Caudate nucleus (tissue), 63 donors: ENCODE measurements at places on chromosomes 5 and 9.

DNA sequence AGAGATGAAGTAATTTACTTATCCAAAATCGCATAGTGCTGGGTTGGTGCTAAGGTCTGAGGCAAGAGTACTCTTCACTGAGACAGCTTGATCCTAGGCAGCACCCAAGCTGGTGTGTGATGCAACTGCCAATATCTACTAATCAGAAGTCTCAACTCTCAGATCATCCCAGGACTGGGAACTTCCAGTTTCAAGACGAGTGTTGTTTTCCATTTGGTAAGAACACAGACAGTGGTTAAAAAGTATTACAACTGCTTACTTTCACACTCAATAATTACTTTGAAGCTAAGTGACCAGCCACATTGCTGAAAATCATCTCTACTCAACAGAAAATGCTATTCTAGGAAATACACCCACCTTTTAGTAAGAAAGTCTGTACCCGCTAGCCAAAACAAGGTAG lies 45.3 kb downstream of the FBXW11 start:
- no peak for DNase-seq

DNA sequence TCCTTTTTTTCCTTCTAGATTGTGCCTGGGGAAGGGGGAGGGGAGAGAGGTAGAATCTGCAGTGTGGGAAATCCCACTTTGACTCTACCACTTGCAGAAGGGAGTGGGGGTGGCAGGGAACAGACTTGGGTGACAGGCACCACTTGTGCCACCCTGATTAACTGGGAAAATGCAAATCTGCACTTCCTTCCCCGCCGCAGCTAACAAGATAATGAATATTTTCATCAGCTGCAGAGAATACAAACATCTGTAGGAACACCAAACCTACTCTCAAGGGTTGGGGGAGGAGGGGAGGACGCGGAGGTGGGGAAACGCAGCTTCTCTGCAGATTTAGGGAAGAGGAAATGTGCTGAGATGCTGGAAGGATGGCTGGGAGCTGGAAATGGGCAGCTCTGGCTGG lies 73.5 kb downstream of the TRIM32 start:
- no peak for DNase-seq

- DNase-seq, result no peak
These were observed 22.4 kb upstream of the MAP1B start for GRCh38 chr5:72084876-72085275.

DNA sequence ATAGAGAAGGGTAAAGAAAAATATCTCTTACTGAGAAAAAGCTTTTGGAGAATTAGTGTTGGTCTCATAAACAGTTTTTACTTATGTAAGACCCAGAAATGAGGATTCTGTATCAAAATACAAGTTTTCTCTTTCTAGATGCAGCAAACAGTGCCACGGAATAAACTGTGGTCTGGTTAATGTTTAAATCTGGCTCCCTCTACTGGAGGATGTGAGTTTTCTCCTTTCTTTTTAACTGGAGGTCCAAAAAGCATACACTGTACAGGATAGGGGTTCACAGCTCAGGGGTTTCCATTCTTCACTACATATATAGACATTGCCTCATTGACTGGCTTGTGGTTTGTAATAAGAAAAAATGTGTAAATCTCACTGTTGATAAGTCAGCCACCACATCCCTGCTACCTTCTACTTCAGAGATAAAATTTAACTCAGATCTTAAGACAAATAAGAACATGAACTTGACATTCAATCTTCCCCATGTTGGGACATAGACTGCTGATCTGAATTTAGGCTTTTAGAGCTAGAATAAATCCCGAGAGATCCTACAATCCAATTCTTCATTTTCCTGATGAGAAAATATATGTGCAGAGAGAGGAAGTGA lies 98.9 kb downstream of the CFAP95 start:
- DNase-seq, result no peak

DNA sequence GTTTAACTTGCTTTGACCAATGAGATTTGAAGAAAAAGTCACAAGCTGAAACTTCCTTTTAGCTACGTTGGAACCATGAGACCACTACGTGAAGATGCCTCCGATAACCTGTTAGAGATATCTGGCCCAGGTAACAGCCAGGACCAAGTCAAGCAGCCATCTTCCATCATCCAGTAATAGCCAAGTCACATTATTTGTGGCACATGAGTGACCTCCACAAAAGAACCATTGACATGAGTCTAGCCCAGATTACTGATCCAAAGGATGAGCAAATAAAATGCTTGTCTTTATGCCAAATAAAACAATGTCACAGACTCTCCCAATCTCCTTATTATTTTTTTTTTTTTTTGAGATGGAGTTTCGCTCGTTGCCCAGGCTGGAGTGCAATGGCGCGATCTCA lies 1.6 kb downstream of the DEPDC1B start:
- no peak for DNase-seq

DNA sequence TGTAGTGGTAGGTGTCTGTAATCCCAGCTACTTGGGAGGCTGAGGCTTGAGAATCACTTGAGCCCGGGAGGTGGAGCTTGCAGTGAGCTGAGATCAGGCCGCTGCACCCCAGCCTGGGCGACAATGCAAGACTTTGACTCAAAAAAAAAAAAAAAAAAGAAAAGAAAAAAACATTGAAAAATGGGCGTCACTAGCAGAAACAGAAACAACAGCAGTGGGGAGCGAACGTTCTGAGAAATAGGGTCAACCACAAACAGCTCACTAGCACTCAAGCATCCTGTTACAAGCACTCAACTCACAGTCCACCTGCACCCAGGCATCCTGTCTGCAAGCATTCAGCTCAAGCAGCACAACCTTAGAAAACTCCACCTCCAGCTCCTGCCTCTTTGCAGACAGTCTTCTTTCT lies 17.2 kb downstream of the TRIM14 start:
- DNase-seq, result no peak

DNA sequence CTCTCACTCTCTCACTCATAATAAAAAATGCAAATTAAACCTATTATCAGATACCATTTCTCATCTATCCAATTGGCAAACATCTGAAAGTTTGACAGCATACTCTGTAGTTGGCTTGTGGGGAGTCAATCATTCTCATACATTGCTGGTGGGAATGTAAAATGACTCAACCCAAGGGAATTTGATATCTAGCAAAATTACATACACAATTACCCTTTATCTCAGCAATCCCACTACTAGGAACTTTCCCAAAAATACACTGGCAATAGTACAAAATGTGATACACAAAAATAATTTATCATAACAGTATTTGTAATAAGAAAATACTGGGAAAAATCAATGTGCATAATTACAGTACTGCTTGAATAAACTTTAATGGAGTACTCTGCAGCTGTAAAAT lies 731.3 kb downstream of the DTWD2 start:
- no peak for DNase-seq

- no peak for DNase-seq
These were observed 239.9 kb downstream of the FAM114A2 start for GRCh38 chr5:153798830-153799229.

DNA sequence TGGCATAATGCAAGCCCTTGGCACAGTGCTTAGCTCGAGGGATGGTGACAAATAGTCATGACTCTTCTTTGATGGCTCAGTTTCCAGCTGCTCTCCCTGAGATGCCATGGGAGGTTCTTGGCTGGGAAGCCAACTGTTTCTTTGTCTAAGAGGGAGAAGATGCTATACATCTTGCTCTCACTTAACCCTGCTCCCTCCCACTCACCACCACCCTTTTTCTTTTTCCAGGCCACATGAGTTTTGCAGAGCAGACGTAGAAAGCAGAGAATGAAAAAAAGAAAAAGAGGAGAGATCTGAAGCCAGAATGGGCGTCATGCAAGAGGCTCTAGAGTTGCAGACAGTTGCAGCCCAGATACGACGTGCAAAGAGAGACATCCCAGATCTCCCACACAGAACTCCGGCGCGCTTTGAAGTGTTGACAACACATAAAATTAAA lies 160.5 kb downstream of the FGF18 start:
- DNase-seq, result no peak

DNA sequence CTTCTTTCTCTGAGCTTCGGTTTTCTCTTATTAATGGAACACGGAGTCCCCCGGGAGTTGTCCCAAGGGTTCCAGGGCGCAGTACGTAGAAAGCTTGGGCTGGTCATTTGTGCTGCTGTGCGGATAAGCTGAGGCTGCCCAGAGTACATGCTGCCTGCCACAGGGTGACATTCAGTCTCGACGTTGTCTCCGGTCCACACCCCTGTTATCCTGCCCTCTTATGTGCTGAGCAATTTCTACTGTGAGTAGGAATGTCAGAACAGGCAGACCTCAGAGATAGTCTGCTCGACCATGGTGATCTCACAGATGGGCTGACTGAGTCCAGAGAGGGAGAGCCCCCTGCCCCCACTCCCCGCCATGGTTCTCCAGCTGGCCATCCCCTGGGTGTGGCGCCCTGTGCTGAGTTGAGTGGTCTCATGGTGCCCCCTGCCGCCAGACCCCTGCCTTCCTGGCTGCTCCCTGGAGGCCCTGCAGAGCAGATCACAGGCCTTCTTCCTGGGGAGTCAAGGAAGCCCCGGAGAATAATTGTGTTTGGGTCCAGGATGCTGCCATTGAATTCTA lies 124.0 kb downstream of the RGS3 start:
- no peak for DNase-seq

DNA sequence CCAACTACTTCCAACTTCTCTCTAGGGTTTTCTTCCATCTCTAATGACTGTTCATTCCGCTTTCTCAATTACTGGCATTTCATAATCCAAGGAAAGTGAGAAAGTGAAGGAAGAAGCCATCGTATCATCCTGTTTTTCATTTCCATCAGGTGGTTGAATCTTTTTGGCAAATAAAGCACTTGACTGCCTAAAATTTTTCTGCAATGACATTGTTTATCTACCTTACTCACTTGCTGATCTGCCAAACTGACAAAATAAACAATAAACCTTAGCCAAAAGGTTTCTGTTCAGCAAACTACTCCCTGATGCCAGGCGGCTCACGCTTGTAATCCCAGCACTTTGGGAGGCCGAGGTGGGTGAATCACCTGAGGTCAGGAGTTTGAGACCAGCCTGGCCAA lies 18.4 kb downstream of the FNBP1 start:
- no peak for DNase-seq

DNA sequence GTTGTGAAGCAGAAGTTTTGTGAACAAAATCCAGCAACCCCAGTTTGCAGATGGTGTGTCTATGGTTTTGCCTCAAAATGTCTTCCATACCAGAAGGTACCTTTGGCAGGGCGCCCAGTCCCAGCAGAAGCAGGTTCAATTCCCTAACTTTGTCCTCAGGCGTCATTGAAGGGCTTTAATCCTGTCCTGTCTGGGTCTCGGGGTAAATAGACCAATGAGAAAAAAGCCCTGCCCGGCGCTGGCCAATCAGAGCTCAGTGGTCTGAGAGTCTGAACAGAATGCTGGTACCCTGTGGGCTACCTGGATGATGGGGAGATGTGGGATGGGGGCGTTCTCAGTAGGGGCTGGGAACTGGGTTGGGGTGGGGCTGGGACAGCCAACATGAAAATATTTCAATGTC lies 6.2 kb upstream of the ST6GALNAC4 start:
- DNase-seq, result no peak

DNA sequence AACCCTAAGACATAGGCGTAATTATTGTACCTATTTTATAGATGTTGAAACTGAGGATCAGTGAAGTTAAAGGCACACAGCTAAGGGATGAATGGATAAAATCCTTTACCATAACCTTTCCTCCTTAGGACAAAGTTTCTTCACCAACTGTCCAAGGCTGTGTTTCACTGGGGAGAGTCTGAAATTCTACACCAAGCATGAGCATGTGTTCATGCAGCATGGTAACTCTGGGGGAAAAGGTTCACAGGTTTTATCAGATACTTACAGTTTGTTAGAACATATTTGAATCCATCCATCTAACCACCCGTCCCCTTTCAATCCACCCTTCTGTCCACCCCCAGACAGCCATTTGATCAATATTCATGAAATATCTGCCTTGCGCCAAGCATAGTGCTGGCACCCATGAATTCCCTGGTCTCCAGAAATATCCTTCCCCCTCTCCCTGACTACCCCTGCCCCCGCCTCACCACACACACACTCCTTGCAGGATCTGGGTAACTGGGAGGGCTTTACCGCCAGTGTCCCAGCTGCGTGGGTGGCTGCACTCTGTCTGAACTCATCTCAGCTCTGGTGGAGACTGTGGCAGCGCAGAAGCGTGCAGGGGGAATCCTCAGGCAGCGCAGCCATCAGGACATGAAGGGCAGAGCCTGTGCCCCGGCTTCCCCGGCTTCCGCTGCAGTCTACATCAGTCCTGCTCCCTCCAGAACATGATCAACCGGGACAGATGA lies 6.3 kb upstream of the KCNIP1 start:
- DNase-seq, result no peak

- DNase-seq, result no peak
These were observed 187.4 kb downstream of the ERCC6L2 start for GRCh38 chr9:96062854-96063253.

DNA sequence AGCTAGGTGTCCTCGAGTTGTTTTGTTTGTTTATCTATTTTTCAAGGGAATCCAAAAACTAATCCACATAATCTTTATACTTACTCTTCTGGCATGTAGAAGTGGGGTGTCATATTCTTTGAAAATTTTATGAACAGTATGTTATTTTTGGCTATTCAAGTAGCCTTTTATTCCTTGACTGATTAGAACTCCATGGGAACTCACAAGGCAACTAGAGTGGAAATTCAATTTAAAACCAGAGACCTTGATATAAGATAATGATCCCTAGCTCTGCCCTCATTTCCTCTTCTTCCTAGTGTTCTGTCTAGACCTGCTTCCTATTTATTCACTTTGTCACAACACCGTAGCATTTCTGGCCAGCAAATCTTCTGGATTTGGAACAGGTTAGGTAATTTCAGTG lies 1123.7 kb upstream of the C9orf72 start:
- no peak for DNase-seq

- no peak for DNase-seq
These were observed 12.3 kb downstream of the GNE start for GRCh38 chr9:36245906-36246305.

DNA sequence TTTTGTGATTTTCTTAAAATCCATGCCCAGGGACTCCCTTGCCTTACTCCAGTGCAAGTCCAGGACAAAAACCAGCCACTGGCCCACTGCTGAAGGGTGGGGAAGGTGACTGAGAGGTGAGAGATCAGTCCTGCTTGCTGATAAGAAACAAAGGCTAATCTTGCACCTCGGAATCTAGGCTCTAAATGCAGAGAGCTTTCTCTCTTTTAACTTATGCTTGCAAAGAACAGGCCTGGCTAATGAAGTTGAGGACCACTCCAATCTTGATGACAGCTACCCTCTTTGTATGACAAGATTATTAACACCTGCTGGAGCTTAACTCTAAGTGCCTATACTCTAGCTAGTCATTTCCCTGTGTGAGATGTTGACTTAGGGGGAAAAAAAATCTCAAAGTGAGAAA lies 8.8 kb downstream of the TLE1 start:
- DNase-seq, result no peak

- no peak for DNase-seq
These were observed 11.0 kb downstream of the CCDC152 start for GRCh38 chr5:42767491-42768105.
